ENCODE measurements at places on chromosomes 5 and 9.

- no peak for DNase-seq
Measured at GRCh38 chr5:149447373-149448367, 68.6 kb upstream of the IL17B start.

DNA sequence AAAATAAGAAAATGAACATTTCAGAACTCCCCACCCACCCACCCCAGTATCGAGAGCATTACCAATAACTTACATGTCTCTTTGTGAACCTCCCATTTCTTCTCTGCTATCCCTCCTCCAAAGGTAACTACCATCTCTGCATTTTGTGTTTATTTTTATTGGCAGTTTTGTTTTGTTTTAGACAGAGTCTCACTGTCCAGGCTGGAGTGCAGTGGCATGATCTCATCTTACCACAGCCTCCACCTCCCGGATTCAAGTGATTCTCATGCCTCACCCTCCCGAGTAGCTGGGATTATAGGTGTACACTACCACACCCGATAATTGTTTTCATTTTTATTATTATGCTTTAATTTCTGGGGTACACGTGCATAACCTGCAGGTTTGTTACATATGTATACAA lies 21.7 kb upstream of the GLIS3 start:
- DNase-seq, result no peak

GRCh38 chr5:123456242-123456641 lies 33.0 kb upstream of the CEP120 start:
- no peak for DNase-seq

DNA sequence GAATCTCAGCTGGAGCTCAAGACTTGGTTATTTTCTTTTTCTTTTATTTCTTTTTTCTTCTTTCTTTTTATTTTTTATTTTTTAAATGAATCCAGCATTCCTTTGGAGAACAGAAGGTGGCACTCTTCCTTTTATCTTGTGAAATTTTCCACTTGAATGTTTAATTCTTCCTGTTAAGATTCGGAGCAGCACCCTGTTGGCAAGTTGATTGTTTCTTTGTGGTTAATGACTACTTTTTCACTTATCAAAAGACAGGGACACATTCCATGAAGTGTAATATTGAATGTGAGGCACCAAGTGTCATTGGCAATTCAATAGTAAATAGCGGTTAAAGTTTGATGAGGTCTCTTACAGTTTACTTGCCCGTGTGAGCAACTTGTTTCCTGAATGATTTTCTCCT lies 240.5 kb upstream of the CHD1 start:
- DNase-seq, result peak; percentile 17

- DNase-seq, result no peak
Measured at GRCh38 chr9:746661-747434, 94.6 kb upstream of the DMRT1 start.

- no peak for DNase-seq
Measured at GRCh38 chr9:69759021-69759420, 790 bp downstream of the PTAR1 start.

GRCh38 chr5:44619875-44620610 lies 188.7 kb upstream of the MRPS30 start:
- DNase-seq, result no peak

- no peak for DNase-seq
Measured at GRCh38 chr5:173968154-173968797, 20.7 kb upstream of the C5orf47 start.

Data from iris pigment epithelial cell (primary cell).